Kidney (tissue), 22 donors: ENCODE measurements at places on chromosomes 5 and 9. TPM values are rescaled to one million over a fixed set of nuclear protein-coding genes. Genes with fewer than 3 reads are reported as not detected.
A peak's percentile ranks its signal among the peaks of the same experiment; 100 is the strongest.

DNA sequence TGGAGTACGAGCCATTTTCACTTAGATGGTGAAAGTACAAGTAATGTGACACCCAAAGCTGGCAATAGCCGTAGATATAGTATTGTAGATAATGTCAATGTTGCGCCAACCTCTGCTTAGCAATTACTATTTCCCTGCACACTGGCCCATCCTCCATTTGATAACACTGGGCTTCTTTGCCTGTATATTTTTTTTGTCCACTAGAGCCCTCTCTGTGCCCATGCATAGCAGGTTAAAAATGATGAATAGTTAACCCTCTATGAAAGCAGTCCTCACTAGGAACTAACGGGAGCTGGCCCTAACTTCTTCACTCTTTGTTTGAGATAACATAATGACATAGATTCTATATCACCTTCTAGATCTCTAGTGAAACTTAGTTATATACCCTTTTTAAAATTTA lies 416.8 kb downstream of the TUSC1 start:
- no peaks in the 10 kb centered on the region for H3K36me3 ChIP-seq
- no peaks in the 10 kb centered on the region for H3K4me1 ChIP-seq
- no peak for DNase-seq
- H3K27ac ChIP-seq = no peak overlapping the region
- no peak overlapping the region for H3K4me3 ChIP-seq

DNA sequence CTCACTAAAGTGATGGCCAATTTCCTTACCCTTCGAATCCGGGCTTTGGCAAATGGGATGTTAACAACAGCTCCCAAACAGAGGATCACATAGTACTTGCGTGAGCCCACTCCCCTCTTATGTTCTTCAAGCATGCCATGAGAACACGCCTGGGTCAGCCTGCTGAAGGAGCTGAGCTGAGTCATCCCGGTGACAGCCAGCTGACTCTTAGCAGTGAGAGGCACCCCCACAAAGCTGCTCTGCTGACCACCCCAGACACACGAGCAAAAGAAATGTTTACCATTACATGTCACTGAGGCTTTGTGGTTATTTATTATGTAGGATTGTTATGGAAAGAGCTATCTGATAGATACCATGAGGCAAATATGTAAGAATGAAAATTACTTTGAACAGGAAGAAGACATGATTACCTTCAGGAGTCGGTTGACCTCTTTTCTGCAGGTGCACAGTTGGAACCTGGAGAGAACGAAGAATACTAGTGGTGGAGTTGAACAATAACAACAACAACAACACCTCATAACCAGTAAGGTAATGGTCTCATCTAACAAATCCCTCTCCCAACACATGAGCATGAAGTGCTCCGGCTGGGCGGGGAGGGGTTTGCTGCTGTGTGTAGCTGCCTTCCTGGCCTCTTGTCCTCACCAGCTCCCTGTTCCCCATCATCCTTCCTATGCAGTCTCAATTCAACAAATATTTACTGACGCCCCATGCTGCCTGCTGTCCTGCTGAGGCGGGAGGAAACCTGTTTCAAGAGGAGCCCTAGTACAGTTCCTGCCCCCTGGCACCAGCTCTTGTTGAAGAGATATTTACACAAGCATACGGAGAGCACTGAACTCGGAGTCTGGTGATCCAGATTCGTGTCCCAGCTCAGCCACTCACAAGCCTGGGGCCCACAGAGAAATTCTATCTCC lies 69.4 kb upstream of the LHFPL2 start:
- no peak overlapping the region for H3K4me3 ChIP-seq
- no peaks in the 10 kb centered on the region for H3K36me3 ChIP-seq
- H3K27ac ChIP-seq = no peak overlapping the region
- no peaks in the 10 kb centered on the region for H3K4me1 ChIP-seq
- no peaks in the 10 kb centered on the region for H3K27me3 ChIP-seq

GRCh38 chr9:78940121-78940855 lies 631.5 kb upstream of the TLE4 start:
- no peak overlapping the region for H3K4me3 ChIP-seq
- no peaks in the 10 kb centered on the region for H3K27me3 ChIP-seq
- no peaks in the 10 kb centered on the region for H3K4me1 ChIP-seq
- no peaks in the 10 kb centered on the region for H3K36me3 ChIP-seq

DNA sequence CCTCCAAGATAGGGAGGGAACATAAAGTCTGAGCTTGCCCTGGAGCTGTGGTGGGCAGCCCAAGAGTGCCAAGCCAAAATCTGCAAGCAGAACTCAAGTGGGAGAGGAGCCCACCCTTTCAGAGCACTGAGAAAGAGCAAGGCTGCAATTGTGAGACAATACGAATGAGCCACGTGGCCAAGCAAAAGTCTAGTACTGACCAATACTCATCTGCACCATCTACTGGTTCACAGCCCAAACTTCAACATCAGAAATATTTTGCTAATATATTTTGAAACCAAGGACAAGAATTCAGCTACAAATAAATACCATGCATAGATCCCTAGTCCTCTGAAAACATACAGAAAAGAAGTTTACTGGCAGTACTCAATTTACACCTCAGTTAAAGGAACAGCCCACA lies 696.2 kb upstream of the COX7C start:
- no peaks in the 10 kb centered on the region for H3K27me3 ChIP-seq
- H3K4me1 ChIP-seq = no peaks in the 10 kb centered on the region
- no peaks in the 10 kb centered on the region for H3K36me3 ChIP-seq
- no peak overlapping the region for H3K4me3 ChIP-seq

DNA sequence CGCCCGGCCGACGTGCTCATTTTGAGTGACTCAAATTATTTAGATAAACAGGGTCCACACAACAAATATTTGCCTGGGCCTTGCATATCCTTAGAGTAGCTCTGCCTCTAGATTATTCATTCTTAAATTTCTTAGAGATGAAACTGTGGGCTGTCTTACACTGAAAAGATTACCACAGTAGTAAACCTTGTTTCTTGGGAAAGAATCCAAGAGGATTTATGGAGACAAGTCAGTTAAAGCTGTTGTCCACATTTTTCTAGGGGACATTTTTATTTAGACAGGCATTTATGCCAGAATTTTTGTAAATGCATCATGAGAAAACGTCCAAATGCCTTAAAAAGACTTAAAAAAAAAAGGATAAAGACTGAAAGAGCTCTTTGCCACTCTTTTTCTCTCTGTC lies 32.6 kb upstream of the RANBP3L start:
- DNase-seq = peak; percentile 49
- H3K36me3 ChIP-seq = no peaks in the 10 kb centered on the region
- H3K4me3 ChIP-seq = no peak overlapping the region
- H3K27me3 ChIP-seq = no peaks in the 10 kb centered on the region
- H3K4me1 ChIP-seq = no peaks in the 10 kb centered on the region

GRCh38 chr9:98506422-98507054 lies 202.2 kb downstream of the GABBR2 start:
- H3K27ac ChIP-seq = no peak overlapping the region
- no peaks in the 10 kb centered on the region for H3K4me1 ChIP-seq
- H3K4me3 ChIP-seq = no peak overlapping the region
- DNase-seq = no peak
- no peaks in the 10 kb centered on the region for H3K36me3 ChIP-seq

GRCh38 chr9:78821126-78821822 lies 524.3 kb downstream of the PSAT1 start:
- H3K27ac ChIP-seq = no peak overlapping the region
- no peaks in the 10 kb centered on the region for H3K4me1 ChIP-seq

- H3K27ac ChIP-seq = no peak overlapping the region
- no peak for DNase-seq
- H3K4me3 ChIP-seq = no peak overlapping the region
- H3K36me3 ChIP-seq = no peaks in the 10 kb centered on the region
Observed at GRCh38 chr5:55918087-55919035, 67.2 kb downstream of the IL31RA start.

DNA sequence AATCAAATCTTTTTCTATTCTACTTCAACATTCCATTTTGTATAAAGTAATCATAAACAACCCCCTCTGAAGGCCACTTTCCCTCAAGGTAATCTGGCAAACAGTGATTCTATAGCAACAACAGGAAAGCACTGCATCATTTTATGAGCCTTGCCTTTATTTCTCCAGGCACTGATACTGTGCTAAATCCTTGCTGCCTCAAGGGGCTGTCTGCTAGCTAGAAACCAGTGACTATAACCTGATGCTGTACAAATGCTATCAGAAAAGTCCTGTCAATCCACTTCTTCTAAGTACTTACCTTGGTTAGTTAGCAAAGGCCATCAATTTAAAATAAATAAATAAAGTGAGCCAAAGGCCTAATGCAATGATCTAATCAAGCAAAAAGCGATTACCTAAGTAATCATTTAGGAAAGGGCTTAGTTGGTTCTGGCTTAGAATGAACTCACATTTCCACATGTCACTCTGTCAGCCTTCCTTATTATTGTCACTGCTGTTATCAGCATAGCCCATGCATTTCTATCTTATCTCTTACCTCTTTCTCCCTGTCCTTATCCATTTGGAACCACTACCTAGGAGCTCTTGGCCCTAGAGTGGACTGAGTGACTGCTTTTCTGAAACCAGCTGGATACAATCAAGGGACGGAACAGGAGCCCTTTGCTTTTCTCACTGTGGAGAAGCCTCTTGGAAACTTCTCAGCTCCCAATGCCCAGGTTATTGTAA lies 246.1 kb upstream of the MEF2C start:
- no peak for DNase-seq
- H3K36me3 ChIP-seq = no peaks in the 10 kb centered on the region
- H3K4me1 ChIP-seq = no peaks in the 10 kb centered on the region
- no peak overlapping the region for H3K4me3 ChIP-seq

DNA sequence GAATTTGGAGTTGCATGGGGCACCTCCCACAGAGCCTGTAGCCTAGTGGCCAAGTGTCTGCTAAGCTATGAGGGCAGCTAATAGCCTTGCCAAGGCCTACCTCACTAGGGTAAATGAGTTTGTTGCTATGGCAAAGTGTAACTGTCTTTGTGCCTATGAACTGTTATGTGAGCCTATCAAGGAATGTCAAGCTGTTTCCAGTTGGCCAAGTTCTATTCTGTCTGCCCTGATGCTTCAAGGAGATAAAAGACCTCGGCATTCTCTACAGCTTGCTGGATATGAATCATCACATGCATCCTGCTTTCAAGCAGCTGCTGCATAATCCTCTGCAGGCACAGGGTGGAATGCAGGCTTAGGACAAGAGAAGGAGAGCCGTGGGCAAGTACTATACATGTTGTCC lies 69.8 kb upstream of the CCDC112 start:
- H3K36me3 ChIP-seq = no peaks in the 10 kb centered on the region
- no peaks in the 10 kb centered on the region for H3K4me1 ChIP-seq
- no peaks in the 10 kb centered on the region for H3K27me3 ChIP-seq
- no peak overlapping the region for H3K4me3 ChIP-seq
- no peak overlapping the region for H3K27ac ChIP-seq
- no peak for DNase-seq

GRCh38 chr9:6833518-6834192 lies 75.9 kb downstream of the KDM4C start:
- H3K27me3 ChIP-seq = no peaks in the 10 kb centered on the region
- no peak for DNase-seq
- peaks cover 2% of the 10 kb centered on the region for H3K36me3 ChIP-seq
- no peaks in the 10 kb centered on the region for H3K4me1 ChIP-seq

GRCh38 chr9:91825866-91826265 lies 124.2 kb downstream of the ROR2 start:
- H3K4me1 ChIP-seq = no peaks in the 10 kb centered on the region
- H3K36me3 ChIP-seq = no peaks in the 10 kb centered on the region
- no peaks in the 10 kb centered on the region for H3K27me3 ChIP-seq
- no peak for DNase-seq
- no peak overlapping the region for H3K4me3 ChIP-seq
- no peak overlapping the region for H3K27ac ChIP-seq

DNA sequence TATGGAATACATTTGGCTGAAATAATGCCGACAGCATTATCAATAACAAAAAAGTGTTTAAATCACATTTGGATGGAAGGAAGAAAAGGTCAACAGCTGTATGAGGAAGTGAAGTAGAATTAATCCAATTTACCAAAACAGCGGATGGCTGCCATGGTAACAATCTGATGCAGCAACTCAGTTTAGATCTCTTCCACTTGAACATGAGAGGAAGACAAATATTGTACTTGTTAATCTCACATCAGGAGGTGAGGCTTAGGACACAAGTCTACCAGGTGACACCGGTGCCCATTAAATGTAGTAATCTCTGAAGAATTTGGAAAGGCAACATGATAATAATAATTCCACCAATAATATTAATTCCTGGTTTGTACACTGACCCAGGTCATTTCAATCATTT lies 2.4 kb downstream of the RASEF start:
- DNase-seq = peak; percentile 18
- H3K4me1 ChIP-seq = peaks cover 2% of the 10 kb centered on the region
- H3K27me3 ChIP-seq = peaks cover 4% of the 10 kb centered on the region
- H3K27ac ChIP-seq = no peak overlapping the region
- H3K4me3 ChIP-seq = no peak overlapping the region

GRCh38 chr5:54289769-54290168 lies 20.6 kb downstream of the ARL15 start:
- H3K4me1 ChIP-seq = no peaks in the 10 kb centered on the region
- no peak for DNase-seq
- no peaks in the 10 kb centered on the region for H3K27me3 ChIP-seq
- no peaks in the 10 kb centered on the region for H3K36me3 ChIP-seq

- H3K27me3 ChIP-seq = no peaks in the 10 kb centered on the region
- no peaks in the 10 kb centered on the region for H3K4me1 ChIP-seq
- H3K36me3 ChIP-seq = no peaks in the 10 kb centered on the region
- no peak for DNase-seq
Observed at GRCh38 chr5:44622331-44622730, 186.4 kb upstream of the MRPS30 start.

DNA sequence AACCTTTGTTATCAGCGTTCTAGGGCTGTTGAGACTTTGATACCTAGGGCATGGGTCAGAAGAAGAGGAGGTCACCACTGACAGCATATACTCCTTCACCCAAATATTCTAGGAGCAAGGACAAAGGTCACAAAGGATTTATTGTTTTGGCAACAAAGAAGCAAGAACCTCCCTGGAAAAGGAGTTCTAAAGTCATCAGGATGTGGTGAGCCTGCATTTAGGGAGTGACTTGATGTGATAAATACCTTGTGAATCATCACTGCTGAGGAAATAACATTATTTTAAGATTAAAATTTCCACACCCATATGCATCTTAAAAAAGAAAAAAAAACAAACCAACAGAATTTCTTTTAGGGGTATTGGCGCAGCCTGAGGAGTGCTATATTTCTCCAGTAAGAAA lies 13.9 kb downstream of the IFNA1 start:
- H3K27me3 ChIP-seq = no peaks in the 10 kb centered on the region
- no peaks in the 10 kb centered on the region for H3K36me3 ChIP-seq
- no peaks in the 10 kb centered on the region for H3K4me1 ChIP-seq
- H3K27ac ChIP-seq = no peak overlapping the region

The CCDC112 gene
- total RNA-seq = 6.5 TPM

The IFNE gene
- total RNA-seq = 1.1 TPM

The GLDC gene
- 60.1 TPM for total RNA-seq

The DNM1 gene
- 22.6 TPM for total RNA-seq

The C9orf153 gene
- total RNA-seq = not detected

The PBX3 gene
- total RNA-seq = 23.6 TPM
